PC-9 (cell line): ENCODE measurements at places on chromosomes 11 and 22. TPM values are rescaled to one million over a fixed set of nuclear protein-coding genes. Genes with fewer than 3 reads are reported as not detected.

DNA sequence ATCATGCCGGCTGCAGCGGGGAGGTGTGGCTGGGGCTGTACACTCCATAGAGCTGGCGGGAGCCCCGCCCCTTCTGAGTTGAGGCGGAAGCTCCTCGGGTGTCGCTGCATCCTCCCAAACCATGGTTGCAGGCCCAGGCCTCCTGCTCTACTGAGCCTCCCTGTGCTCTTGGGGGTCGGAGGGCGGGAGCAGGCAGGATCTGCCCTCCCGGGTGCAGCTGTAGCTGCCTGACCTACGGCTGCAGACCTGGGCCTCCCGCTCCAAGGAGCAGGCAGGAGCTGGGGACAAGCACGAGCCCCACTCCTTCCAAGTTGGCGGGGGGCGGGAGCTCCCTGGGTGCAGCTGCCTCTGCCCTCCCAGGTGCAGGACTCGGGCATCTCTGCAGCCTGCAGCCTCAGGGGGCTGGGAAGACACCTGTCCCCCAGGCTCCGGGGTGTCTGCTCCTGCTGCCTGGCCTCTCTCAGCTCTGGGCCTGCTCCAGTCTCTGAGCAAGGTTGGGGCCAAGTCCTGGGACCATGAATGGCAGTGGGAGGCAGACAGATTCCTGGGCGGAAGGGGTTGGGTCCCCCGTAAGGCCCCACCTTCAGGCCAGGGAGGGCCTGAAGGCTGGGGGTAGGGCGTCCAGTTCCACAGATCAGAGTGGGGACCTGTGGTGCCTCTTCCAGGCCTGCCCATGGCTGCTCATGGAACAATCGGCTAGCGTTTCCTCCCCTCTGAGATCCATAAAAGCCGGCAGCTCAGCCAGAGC lies 46.4 kb upstream of the SC5D start:
- no peak overlapping the region for H3K27ac ChIP-seq
- DNase-seq: no peak
- no peaks in the 10 kb centered on the region for H3K36me3 ChIP-seq
- peaks cover 35% of the 10 kb centered on the region for H3K27me3 ChIP-seq
- no peak overlapping the region for H3K4me3 ChIP-seq

GRCh38 chr11:2348986-2349385 lies 28.1 kb upstream of the CD81 start:
- DNase-seq: no peak
- H3K4me1 ChIP-seq: no peaks in the 10 kb centered on the region
- H3K36me3 ChIP-seq: no peaks in the 10 kb centered on the region
- H3K27me3 ChIP-seq: peaks cover 12% of the 10 kb centered on the region; the same call in 1 of the 2 replicates

DNA sequence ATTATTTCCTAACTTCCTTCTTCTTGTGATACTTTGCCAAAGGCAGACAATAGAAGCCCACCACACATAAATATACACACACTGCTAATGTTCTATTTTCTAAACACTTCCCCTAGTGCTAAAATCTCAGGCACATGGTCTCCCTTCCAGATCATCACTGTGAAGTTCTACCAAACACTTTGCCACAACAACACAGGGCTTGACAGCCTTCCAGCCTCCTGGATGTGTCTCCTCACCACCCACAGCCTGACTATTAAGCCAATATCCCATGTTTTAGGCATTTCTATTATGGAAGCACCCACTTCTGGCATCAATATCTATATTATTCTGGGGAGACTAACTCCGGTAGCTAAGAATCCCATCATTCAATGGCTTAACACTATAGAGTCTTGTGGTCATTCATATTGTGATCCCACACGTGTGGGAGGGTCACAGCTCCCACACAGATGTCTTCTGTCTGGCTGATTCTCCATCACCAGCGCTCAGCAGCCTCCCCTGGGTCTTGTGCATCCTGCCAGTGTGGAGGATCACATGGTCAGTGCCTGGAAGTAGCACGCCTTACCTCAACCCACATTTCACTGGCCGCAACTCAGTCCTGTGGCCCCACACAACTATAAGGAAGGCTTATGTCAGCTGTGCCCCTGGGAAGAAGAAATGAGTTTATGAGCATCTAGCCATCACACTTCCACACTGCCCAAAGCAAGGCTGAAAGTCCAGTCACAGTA lies 29.0 kb downstream of the SPATA19 start:
- no peak overlapping the region for H3K4me3 ChIP-seq
- DNase-seq: no peak
- no peak overlapping the region for H3K27ac ChIP-seq
- no peaks in the 10 kb centered on the region for H3K36me3 ChIP-seq
- no peaks in the 10 kb centered on the region for H3K4me1 ChIP-seq

Gene B4GALNT4
- 4.7 and 6.1 TPM in 2 replicates for total RNA-seq

GRCh38 chr11:8206251-8207079 lies 37.6 kb upstream of the RIC3 start:
- no peaks in the 10 kb centered on the region for H3K4me1 ChIP-seq
- H3K27ac ChIP-seq: no peak overlapping the region
- H3K27me3 ChIP-seq: peaks cover 9% of the 10 kb centered on the region; the same call in 1 of the 2 replicates
- DNase-seq: no peak
- H3K4me3 ChIP-seq: no peak overlapping the region

GRCh38 chr11:104005234-104005855 lies 31.1 kb upstream of the DDI1 start:
- no peak overlapping the region for H3K27ac ChIP-seq
- H3K4me1 ChIP-seq: peaks cover 13% of the 10 kb centered on the region; the same call in 1 of the 2 replicates
- no peaks in the 10 kb centered on the region for H3K27me3 ChIP-seq
- H3K4me3 ChIP-seq: no peak overlapping the region

Gene NLRP14
- total RNA-seq: not detected in 2 replicates
